ENCODE measurements at places on chromosomes 5 and 9.

- no peak for DNase-seq
These were observed 44.6 kb upstream of the PIK3R1 start for GRCh38 chr5:68170826-68171558.

- no peak for DNase-seq
These were observed 99.2 kb downstream of the CRB2 start for GRCh38 chr9:123455187-123455586.

DNA sequence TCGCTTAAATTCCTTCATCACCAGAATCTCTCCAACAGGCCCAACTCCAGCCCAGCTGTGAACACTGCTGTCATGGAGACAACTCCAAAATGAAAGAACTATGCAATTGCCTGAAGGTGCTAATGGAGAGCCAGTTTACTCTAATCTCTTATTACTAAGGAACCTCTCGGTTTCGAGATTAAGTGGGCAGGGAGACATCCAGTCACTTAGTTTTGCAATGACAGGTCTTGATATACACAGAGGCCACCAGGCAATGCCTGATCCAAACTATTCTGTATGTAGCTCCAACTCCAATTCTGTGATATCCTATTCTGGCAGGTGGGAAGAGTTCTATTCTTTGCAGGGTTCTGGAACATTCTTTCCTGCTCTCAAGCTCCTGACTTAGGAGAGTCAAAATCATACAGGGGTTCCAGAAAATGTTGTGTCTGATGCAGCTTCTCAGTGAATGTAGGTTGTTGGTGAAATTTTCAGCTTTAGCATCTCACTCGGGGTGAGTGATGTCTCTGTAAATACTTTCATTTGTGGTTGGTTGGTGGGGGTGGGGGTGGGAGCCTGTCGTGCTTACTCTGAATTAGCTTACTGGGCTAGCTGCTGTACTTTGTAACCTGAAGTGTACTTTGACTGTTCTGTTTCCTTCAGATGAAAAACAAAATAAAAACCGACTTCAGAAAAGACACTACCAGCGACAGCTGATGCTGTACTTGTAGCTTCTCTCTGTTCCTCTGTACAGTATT, 170.9 kb downstream of the PALM2AKAP2 start:
- no peak for DNase-seq

- no peak for DNase-seq
These were observed 53.5 kb upstream of the EQTN start for GRCh38 chr9:27350382-27350976.

All from inflammatory macrophage treated with lipopolysaccharide for 4 hours (primary cell).